Ovary (tissue), 10 donors: ENCODE measurements at places on chromosomes 12 and 14. TPM values are rescaled to one million over a fixed set of nuclear protein-coding genes. Genes with fewer than 3 reads are reported as not detected.
A peak's percentile ranks its signal among the peaks of the same experiment; 100 is the strongest.

GRCh38 chr12:79115743-79116142 is 251.2 kb downstream of the SYT1 start:
- no peaks in the 10 kb centered on the region for H3K36me3 ChIP-seq
- no peaks in the 10 kb centered on the region for H3K4me1 ChIP-seq
- DNase-seq, result no peak
- H3K4me3 ChIP-seq, result no peak overlapping the region

CMKLR1 gene
- 8.4 TPM for total RNA-seq

SERPINA3 gene
- 64.9 TPM for total RNA-seq

DNA sequence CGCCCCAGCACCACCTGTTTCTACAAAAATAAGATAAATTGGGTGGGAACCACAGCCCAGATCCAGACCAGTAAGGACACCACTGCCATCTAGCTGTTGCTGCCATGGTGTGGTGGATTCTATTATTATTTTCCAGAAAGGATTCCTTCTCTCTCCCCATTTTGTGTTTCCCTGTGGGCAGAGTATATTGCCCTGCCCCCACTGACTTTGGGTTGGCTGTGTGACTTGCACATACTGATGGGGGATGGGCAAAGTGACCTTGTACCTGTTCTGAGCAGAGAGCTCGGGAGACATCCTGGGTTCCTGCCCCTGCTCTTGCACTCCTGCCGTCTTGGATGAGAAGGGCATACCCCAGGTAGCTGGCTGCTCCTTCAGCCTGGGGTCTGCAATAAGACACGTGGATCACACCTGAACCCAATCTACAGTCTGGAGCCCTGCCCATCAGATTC is 24.3 kb downstream of the MOAP1 start:
- H3K36me3 ChIP-seq, result no peaks in the 10 kb centered on the region
- no peak overlapping the region for H3K27ac ChIP-seq
- H3K4me1 ChIP-seq, result no peaks in the 10 kb centered on the region
- H3K4me3 ChIP-seq, result no peak overlapping the region
- DNase-seq, result no peak
- no peaks in the 10 kb centered on the region for H3K27me3 ChIP-seq

DNA sequence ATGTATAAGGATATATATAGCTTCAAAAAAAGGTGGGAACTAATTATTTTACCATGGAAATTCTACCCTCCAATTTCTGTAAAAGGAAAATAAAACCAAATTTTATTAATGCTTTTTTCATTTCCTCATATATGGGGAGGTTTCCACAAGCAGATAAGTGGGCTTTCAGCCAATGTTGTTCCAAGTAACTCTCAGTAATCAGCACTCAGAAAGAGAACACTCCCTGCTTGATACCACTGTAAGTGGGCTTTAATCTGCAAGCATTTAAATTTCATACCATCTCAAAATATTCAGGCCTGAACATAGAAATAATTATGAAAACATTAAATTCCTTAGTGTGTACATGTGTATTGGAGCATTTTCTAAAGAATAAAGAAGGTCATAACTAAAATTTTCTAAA is 827.6 kb downstream of the C12orf50 start:
- DNase-seq, result no peak
- H3K4me1 ChIP-seq, result no peaks in the 10 kb centered on the region
- H3K4me3 ChIP-seq, result no peak overlapping the region

SLC17A8 gene
- 0.08 TPM for total RNA-seq

- no peaks in the 10 kb centered on the region for H3K27me3 ChIP-seq
- no peak for DNase-seq
- no peaks in the 10 kb centered on the region for H3K4me1 ChIP-seq
- H3K36me3 ChIP-seq, result no peaks in the 10 kb centered on the region
Measured at GRCh38 chr12:50297027-50297426, 13.7 kb upstream of the LIMA1 start.

- peaks cover 2% of the 10 kb centered on the region for H3K4me1 ChIP-seq
- no peak for DNase-seq
- H3K36me3 ChIP-seq, result no peaks in the 10 kb centered on the region
- no peak overlapping the region for H3K27ac ChIP-seq
- H3K27me3 ChIP-seq, result no peaks in the 10 kb centered on the region
Measured at GRCh38 chr14:64265222-64265621, 28.9 kb downstream of the ESR2 start.

DNA sequence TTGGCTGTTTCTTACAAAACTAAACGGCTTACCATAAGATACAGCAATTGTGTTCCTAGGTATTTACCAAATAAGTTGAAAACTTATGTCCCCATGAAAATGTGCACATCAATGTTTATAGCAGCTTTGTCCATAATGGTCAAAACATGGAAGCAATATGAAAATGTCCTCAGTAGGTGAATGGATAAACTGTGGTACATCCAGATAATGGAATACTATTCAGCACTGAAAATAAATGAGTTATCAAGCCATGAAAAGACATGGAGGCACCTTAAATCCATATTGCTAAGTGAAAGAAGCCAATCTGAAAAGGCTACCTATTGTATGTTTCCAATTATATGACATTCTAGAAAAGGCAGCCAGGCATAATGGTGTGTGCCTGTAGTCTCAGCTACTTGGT is 40.7 kb downstream of the CFL2 start:
- no peaks in the 10 kb centered on the region for H3K4me1 ChIP-seq
- no peak for DNase-seq
- no peak overlapping the region for H3K27ac ChIP-seq

GRCh38 chr14:101132051-101132571 is 228.6 kb upstream of the RTL1 start:
- no peak overlapping the region for H3K4me3 ChIP-seq
- no peaks in the 10 kb centered on the region for H3K4me1 ChIP-seq
- no peak overlapping the region for H3K27ac ChIP-seq
- peak; percentile 13 for DNase-seq
- no peaks in the 10 kb centered on the region for H3K27me3 ChIP-seq

DNA sequence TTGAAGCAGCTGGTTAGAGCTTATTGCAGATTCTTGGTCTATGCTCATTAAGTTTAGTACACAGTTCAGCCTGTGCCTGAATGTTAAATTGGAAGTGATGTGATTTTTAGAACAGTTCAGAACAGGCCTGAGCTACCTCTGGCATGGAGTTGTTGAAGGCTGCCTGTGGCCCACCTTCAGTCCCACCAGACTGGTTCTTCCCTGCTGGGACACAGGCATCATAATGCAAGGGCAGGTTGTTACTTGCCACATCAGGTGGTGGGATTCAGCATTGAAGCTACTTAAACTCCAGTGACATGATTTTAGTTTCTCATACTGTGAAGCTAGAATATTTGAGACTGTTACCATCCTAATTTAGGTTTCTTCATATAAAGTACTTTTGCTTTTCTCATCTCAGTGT is 49.4 kb downstream of the PROX2 start:
- H3K4me3 ChIP-seq, result no peak overlapping the region
- H3K36me3 ChIP-seq, result no peaks in the 10 kb centered on the region
- no peaks in the 10 kb centered on the region for H3K4me1 ChIP-seq

DNA sequence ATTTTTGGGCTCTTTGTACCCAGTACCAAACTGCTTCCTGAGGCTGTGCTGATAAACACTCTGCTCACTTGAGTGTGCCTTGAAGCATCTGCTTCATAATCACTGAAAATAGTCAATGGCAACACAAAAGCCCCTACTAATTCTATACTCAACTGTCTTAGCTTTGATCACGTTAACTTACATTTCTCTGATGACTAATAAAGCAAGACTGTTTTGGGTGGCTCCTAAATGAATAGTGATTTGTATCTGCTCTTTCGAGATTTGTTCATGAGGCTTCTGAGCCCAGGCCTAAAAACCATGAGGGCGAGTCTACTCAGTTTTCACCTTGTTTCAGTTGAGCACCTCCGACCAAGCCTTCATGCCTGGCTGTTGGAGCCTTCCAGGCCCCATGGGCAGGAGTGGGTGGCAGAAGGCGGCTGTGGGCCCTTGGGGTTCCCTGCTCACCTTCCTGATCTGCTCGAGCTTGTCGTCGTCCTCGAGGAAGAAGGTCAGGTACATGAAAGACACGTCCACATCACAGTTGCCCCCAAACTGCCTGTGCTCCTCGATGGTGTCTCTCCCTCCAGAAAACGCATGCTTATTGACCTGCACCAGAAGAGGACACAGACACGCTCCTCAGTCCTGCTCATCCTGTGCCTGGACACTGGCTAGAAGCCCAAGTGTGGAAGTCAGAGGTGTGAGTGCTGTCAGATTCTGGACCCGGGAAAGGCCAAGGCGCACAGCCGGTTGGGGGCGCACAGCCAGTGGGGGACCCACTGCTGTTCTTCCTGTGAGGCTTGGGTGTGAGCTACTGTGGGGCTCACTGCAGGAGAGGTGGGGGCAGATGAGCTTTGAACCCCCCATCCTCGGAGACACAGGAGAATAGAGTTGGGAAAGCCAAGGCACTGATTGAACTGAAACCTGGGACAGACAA is 13.7 kb downstream of the SLC25A47 start:
- no peak overlapping the region for H3K27ac ChIP-seq
- no peak for DNase-seq

GRCh38 chr12:12396694-12397093 is 39.8 kb downstream of the BORCS5 start:
- no peak overlapping the region for H3K27ac ChIP-seq
- no peaks in the 10 kb centered on the region for H3K27me3 ChIP-seq
- H3K4me1 ChIP-seq, result no peaks in the 10 kb centered on the region
- H3K4me3 ChIP-seq, result no peak overlapping the region
- no peaks in the 10 kb centered on the region for H3K36me3 ChIP-seq

GRCh38 chr12:93740751-93741150 is 63.6 kb downstream of the CRADD start:
- H3K27me3 ChIP-seq, result no peaks in the 10 kb centered on the region
- peak overlapping the region; percentile 49 for H3K4me3 ChIP-seq
- no peak overlapping the region for H3K27ac ChIP-seq
- DNase-seq, result no peak
- H3K4me1 ChIP-seq, result peaks cover 3% of the 10 kb centered on the region
- H3K36me3 ChIP-seq, result no peaks in the 10 kb centered on the region

- H3K4me3 ChIP-seq, result no peak overlapping the region
- no peaks in the 10 kb centered on the region for H3K4me1 ChIP-seq
- H3K27ac ChIP-seq, result no peak overlapping the region
- DNase-seq, result no peak
- H3K27me3 ChIP-seq, result no peaks in the 10 kb centered on the region
Measured at GRCh38 chr12:31203261-31203660, 122.7 kb downstream of the SINHCAF start.

TEX52 gene
- not detected for total RNA-seq

NEUROD4 gene
- total RNA-seq, result not detected

DNA sequence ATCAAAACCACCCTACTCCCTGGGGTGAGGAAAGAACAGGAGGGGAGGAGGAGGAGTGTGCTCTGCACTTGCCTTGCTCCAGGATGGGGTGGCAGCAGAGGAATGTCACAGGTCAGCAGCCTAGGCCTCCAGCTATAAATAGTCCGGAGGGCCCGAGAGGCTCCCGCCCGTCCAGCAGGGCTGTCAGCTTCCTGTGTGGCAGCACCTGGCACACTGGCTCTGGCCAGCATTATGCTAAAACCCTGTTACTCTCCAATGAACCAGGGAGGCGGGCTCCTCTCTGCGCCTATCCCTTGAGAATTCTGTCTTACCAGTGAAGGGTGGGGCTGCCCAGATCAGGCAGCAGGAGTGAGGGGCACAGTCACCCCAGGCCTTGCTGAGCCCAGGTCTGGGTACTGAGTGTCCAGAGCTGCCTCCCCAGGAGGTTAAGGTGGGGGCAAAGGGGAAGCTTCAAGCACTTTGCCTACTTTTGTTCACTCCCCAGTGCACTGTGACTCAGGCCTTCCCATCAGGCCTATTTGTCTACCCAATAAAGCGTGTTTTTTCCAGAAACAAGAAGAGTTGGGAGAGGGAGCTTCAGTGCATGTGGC is 1.2 kb upstream of the COX14 start:
- H3K36me3 ChIP-seq, result no peaks in the 10 kb centered on the region
- H3K4me1 ChIP-seq, result no peaks in the 10 kb centered on the region
- H3K4me3 ChIP-seq, result no peak overlapping the region
- peak overlapping the region; percentile 4 for H3K27ac ChIP-seq
- DNase-seq, result peak; percentile 37
- no peaks in the 10 kb centered on the region for H3K27me3 ChIP-seq

DNA sequence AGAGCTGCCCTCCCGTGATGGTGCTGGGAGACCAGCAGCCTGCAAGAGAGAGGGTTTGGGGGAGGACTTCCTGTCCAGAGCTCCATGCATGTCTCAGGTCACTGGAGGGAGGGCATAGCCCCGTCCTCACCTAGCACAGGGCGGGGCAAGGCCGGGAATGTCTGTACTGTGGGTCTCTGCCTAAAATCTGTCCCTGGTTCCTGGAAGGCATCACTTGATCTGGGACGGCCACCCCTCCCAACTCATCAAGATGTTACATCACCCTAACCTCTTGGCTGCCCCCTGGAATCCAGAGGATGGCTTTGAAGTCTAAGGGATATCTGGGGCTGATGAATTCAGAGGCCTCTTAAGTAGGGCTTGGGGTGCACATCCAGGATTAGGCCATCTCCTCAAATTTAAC is 37.0 kb upstream of the MEG3 start:
- DNase-seq, result peak; percentile 7
- no peaks in the 10 kb centered on the region for H3K36me3 ChIP-seq
- no peak overlapping the region for H3K4me3 ChIP-seq
- H3K27ac ChIP-seq, result no peak overlapping the region

DNA sequence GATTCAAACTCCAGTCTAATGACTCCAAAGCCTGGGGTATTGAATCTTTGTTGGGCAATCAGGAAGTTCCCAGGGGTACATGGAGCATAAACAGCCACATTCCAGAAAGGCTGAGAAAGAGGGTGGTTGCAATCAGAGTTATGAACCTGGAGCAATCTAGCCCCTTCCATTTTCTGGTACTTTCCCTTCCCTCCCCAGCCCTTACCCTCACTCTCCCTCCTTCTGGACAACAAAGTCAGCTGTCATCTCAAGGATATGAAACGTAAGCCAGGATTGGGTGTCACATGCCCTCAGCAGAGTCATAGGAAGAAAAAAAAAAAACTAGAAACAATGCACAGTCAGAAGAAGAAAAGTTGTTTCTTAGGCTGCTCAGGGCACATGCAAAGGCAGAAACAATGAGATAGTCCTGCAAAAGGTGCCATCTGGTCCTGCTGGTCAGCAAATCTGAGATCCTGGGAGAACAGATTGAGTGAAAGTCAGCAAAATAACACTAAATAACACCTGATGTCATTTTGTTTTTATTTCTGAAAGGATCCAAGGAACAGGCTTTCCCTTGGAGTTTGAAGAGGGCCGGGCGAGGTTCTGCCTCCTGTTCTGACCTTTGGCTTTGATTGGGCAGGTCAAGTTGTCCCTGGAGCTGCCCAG is 27.1 kb downstream of the TMEM229B start:
- H3K27ac ChIP-seq, result no peak overlapping the region
- no peak for DNase-seq
- no peak overlapping the region for H3K4me3 ChIP-seq
- no peaks in the 10 kb centered on the region for H3K27me3 ChIP-seq

CDH24 gene
- 1.5 TPM for total RNA-seq

EPS8 gene
- 78.4 TPM for total RNA-seq

GRCh38 chr12:700016-700415 is 36.8 kb upstream of the NINJ2 start:
- no peaks in the 10 kb centered on the region for H3K36me3 ChIP-seq
- no peak overlapping the region for H3K27ac ChIP-seq
- no peaks in the 10 kb centered on the region for H3K4me1 ChIP-seq
